ENCODE measurements at places on chromosomes 3 and 15.

- no peak for DNase-seq
These were observed 49.3 kb upstream of the ROBO2 start for GRCh38 chr3:76990606-76991005.

GRCh38 chr3:49058011-49058410, 28.8 kb upstream of the IMPDH2 start:
- no peak for DNase-seq

DNA sequence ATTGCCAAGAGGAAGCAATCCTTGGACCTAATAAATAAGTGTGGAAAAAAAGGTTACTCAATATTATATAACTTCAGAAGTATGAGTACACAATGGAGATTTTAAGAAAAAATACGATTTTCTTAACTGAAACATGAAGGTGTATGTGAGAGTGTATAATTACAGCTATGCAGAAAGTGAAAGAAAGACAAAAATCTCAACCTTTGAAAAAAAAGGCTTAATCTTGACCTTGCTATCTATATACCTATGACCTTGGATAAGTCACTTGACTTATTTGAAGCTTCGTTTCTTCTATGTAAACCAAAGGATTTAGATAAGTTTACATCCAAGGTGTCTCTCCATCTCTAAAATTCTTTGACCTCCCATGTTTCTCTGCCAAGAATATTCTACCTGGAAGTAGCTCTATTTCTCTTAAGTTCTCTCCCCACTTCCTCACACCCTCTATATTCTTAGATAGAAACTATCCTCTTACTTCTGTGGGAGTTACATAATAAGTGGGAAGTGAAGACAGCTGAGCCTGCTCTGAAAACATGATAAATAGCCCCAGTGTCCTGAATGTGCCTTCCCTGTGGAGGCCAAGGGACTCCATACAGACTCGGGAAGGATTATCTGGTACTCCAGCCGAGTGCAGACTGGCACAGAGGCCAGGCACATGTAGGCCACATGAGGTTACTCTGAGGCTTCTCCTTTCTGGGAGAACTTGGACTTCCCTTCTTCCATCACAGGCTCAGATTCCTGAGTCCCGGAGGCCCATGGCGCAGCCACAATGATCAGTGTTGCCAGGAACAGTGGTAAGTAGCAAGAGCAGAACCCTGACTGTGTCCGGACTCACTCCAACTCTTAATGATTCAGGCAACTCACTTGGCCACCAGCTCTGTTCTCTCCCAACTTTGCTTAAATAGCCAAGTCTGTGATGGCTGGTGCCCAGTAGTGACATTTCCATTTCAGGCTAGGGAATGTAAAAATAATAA, 166.8 kb upstream of the COL8A1 start:
- DNase-seq = no peak

DNA sequence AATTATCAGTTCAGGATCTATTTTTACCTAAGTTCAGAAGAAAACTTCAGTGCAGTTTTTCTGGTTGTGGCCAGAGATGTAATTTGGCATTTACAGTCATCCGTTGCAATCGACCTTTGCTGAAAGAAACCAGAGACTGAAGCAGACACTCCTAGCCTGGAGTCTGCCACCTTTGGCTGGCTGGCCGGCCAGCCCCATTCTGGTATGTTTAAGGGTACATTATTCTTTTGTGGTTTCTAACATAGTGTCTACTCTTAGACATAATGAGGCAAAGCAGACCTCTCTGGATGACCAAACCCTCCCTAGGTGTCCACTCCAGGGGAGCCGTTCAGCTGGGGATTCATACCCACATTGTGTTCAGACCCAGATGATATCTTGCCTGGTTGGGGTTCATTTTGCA, 275.9 kb upstream of the TPM1 start:
- DNase-seq = no peak

DNA sequence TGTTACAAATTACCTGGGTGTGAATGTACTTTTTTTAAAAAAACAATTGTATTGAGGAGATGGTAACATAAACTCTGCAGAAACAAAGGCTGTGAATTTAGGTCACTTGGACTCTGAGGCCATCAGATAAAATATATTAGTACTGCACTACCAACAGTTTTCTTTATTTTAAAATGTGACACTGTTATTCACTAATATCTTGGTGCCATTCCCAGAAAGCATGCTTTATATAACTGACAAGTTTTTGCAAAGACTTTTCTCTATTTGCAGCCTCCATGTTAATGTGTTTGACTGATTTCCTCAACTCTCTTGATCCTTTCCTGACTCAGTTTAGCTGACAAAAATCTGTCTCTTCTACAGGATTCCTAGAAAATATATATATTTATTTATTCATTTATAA, 26.5 kb upstream of the ACTL6A start:
- no peak for DNase-seq

DNA sequence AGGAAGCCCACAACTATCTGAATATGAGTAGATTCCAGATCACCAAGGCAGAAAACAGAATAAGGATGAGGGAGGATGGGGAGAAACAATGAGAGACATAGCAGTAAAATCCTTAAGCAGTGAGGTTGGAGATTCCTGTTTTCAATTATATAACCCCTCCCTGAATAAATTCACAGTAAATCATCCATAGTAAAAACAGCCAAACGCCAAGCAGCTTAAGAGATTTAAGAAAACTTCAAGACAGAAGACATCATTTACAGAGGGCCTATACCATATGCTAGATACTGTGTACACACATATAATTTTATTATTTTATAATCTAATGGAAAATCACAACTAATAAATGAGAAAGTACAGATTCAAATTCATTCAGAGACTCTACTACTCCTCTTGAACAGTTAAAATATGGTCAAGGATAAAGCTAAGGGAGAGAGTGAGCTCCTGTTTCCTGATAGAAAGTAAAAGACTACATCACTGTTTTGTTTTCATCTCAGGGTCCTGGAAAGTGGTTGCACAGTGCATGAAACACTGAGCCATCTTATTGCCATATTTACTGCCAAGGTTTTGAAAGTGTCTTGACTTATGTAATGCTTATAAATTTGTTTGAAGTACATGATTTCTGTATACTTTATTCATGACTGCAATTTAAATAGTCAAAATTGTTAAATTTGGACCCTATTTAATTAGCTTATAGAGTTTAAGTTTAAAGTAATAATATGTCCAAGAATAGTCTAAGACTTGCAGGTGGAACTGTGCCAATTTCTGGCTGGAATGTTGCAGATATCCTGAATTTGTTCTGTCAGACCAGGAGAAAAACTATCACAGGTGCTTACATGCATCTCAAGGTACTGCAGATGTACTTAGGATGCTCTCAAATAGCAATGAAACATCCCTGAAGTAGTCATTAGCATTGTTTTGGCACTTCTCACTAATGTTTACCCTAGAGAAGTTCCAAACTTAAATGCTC, 141.4 kb downstream of the TBL1XR1 start:
- DNase-seq = no peak

GRCh38 chr3:140753865-140754754, 76.2 kb downstream of the TRIM42 start:
- no peak for DNase-seq

DNA sequence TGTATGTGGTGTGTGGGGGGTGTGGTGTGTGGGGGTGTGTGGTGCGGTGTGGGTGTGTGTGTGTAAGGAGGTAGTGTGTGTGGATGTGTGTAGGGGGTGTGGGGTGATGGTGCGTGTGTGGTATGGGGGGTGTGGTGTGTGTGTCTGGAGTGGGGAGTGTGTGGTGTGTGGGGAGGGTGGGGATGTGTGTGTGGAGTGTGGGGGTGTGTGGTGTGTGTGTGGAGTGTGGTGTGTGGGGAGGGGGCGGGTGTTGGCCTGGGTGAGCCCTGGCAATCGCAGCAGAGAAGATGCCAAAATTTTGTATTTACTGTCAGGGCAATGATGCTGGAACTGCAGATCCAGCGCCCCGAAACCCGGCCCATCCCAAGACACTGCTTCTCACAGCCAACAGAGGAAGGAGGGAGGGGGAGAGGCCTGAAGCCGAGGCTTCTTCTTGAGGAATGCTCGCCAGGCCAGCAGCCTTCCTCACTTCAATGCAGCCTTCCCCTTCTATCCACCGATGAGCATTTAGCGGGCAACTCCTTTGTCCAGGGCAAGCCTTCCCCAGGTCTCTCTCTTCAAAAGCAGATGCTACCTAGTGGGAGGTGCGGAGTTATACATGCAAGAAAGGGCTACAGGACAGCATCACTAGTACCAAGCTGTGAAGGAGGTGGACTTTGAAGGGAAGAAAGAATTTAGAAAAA, 11.9 kb upstream of the SRP14 start:
- no peak for DNase-seq

GRCh38 chr3:129413687-129414506, 14.5 kb downstream of the EFCAB12 start:
- DNase-seq = peak; percentile 87

All from A549 (cell line).